ENCODE measurements at places on chromosomes 11 and 22.

DNA sequence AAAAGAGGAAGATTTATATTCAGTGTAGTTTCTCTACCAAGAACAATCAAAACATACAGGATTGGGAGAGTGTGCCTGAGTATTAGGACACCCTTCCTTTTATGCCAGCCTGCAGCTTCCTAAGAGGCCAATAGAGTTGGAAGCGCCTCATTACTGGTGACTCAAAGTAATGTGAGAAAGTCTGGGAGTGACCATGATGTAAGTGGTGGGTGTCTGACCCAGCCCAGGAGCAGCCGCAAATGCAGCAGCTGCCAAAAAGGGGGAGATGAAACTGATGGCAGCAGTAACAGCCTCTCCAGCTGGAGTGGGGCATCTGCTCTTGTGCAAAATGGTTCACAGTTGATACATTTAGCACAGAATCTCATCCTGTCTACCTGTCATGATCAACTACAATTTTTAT lies 62.0 kb downstream of the ZNF280B start:
- DNase-seq = no peak

DNA sequence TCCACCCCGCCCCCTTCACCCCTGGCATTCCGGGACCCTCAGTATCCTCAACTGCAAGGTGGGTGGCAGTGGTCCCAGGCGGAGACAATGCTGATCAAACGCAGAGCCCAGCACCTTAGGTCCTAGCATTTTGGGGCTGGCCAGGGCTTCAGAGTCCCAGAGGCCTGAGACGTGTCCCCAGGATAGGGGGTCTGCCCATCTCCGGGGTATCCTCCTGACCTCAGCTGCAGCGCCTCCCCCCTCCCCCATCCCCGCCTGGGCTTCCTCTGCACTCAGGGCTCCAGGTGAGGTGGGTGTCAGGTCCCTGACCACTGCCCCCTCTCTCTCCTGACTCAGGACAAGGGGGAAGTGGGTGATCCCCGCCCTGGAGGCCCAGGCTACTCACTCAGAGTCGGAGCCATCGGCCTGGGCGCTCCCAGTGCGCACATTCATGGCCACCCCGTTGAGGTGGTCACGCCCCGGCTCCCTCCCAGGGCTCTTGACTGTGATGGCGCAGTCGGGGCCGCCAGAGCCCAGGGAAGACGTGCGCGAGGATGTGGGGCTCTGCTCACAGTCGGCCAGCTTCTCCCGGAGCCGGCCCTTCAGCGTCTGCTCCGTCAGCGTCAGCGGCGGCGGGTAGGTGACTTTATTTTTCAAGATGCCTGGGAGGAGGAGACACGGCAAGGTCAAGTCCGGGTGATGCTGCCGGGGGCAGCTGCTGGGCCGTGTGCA lies 28.3 kb downstream of the TRMU start:
- no peak for DNase-seq

DNA sequence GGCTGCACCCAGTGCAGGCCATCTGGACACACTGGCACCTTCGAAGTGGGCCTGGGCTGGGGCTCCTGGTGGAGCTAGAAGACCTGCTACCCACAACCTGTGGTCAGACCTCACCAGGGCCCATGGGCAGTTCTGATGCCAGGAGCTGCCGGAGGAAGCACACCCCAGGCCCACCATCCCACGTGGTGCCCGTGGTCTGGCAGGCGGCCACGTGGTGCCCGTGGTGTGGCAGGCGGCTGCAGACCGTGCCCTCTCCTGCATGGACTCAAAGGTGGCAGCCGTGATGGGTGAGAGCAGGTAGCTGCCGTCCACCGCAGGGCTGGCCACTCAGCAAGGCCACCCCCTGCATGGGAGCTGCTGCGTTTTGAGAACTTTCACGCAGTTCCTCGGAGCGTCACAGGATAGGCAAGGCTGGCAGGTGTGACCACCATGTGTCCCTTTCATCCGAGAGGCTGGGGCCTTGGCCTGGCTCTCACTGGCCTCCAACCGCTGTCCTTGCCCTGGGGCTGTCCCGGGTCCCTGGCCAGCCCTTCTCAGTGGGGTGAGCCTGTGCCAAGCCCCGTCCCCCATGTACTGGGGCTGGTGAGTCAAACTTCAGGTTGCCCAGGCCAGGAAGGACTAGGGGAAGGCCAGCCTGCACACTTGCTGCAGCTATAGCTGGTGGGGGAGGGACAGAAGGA lies 3.9 kb upstream of the IL17REL start:
- DNase-seq = no peak

DNA sequence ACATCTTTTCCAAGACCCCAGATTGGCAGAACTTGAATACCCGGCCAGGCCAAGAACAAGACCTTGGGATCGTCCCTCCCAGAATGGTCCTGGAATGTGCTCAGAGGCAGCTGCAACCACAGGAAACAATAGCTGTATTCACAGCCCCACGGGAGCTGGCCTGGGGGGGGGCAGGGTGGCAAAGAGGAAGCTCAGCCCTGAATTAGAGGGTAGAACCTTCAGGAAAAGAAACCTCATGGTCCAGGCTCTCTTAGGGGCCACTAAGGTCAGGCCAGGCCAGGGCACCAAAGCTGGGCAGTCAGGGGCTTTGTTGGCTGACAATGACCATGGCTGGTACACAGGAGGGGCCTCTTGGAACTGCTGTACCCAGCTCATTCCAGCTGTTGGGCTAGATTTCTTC lies 17.3 kb downstream of the RPL27A start:
- peak; percentile 54 for DNase-seq

Data from lung microvascular endothelial cell (primary cell).